ENCODE measurements at places on chromosomes 1 and 21. TPM values are rescaled to one million over a fixed set of nuclear protein-coding genes. Genes with fewer than 3 reads are reported as not detected.
A peak's percentile ranks its signal among the peaks of the same experiment; 100 is the strongest.

- no peaks in the 10 kb centered on the region for H3K27me3 ChIP-seq
- no peak for DNase-seq
- no peak overlapping the region for H3K4me3 ChIP-seq
- H3K4me1 ChIP-seq, result no peaks in the 10 kb centered on the region
- H3K27ac ChIP-seq, result peak overlapping the region; percentile 3
These were observed 16.9 kb upstream of the PWP2 start for GRCh38 chr21:44090325-44090724.

DNA sequence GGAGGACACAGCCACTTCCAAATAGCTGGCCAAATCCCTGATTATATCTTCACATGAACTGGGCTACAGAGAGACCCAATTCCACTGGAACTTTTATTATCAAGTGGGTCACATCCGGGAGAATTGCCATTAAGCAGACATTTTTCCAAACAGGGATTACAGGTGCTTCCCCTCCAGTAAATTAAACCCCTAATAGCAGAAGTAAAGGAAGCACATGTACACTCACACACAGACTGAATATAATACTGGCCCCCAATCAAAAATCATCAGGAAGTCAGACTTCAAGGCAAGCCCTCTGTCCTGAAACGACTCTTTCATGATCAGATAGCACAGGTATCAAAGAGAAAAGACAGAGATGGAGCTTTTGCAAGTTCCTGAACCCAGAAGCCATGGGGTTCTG lies 118.6 kb upstream of the PPP2R5A start:
- no peaks in the 10 kb centered on the region for H3K27me3 ChIP-seq
- no peak overlapping the region for H3K4me3 ChIP-seq
- DNase-seq, result no peak
- H3K4me1 ChIP-seq, result no peaks in the 10 kb centered on the region

DNA sequence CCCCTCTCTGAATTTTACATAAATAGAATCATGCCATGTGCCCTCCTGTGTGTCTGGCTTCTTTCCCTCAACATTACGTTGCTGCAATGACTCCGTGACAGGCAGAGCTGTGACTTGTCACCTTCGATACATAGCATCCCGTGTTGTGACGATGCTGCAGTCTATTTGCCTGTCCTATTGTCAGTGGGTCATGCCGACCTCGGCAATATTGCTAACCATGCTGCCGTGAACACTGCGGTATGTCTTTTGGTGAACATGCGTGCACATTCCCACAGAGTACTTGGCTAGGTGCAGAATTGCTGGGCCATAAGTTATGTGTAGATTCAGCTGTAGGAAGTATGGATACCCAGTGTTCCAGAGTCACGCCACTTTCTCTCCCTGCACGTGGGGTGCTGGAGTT lies 36.3 kb upstream of the TTC34 start:
- no peaks in the 10 kb centered on the region for H3K27me3 ChIP-seq
- peaks cover 1% of the 10 kb centered on the region for H3K36me3 ChIP-seq
- H3K4me1 ChIP-seq, result no peaks in the 10 kb centered on the region

DNA sequence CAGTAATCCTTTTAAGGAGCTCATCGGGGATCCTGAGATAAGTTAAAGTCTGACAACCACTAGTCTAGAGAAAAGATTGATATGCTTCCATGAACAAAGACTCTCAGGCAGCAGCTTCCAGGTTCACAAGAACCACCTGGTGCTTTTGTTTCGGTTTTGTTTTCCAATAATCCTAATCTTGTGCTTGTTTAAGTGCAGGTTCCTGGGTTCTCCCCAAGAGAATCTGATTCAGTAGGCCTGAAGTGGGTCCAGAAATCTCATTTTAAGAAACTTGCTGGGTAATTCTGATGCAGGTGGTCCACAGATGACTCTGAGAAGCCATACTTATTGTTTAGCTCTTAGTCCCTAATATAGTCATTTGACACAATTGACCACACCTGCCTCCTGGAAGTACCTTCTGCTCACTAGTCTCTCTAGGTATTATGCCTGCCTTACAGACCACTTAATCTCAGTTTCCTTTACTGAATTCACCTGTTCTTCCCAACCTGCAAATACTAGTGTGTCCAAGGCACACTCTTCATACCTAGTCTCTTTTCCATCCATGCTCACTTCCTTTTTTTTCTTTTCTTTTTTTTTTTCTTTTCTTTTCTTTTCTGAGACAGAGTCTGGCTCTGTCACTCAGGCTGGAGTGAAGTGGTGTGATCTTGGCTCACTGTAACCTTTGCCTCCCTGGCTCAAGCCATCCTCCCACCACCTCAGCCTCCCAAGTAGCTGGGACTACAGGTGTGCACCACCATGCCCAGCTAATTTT lies 20.5 kb upstream of the FRRS1 start:
- no peaks in the 10 kb centered on the region for H3K4me1 ChIP-seq
- no peak overlapping the region for H3K4me3 ChIP-seq
- no peak overlapping the region for H3K27ac ChIP-seq
- no peaks in the 10 kb centered on the region for H3K36me3 ChIP-seq
- H3K27me3 ChIP-seq, result no peaks in the 10 kb centered on the region

- H3K4me3 ChIP-seq, result no peak overlapping the region
- H3K4me1 ChIP-seq, result peaks cover 3% of the 10 kb centered on the region
These were observed 20.9 kb downstream of the S1PR1 start for GRCh38 chr1:101257500-101258325.

The IGSF3 gene
- total RNA-seq, result 41.5 TPM

DNA sequence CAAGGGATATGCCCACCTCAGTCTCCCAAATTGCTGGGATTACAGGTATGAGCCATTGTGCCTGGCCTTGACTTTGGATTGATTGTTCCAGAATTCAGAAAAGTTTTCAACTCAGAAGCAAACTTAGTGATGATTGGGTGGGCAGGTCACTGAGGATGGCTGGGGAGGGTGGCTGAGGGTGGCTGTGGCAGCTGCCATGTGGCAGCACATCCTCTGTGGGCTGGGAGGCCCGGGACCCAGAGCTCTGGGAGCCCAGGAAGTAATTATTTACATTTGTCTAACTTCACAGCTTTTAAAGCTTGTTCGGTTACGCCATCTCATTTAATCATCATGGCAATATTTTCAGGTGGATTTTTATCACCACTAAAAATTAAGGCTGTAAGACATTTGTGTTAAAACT lies 76.1 kb downstream of the SCCPDH start:
- no peak overlapping the region for H3K27ac ChIP-seq
- peaks cover 4% of the 10 kb centered on the region for H3K27me3 ChIP-seq
- no peak overlapping the region for H3K4me3 ChIP-seq
- H3K4me1 ChIP-seq, result peaks cover 21% of the 10 kb centered on the region
- peaks cover 1% of the 10 kb centered on the region for H3K36me3 ChIP-seq
- DNase-seq, result no peak

DNA sequence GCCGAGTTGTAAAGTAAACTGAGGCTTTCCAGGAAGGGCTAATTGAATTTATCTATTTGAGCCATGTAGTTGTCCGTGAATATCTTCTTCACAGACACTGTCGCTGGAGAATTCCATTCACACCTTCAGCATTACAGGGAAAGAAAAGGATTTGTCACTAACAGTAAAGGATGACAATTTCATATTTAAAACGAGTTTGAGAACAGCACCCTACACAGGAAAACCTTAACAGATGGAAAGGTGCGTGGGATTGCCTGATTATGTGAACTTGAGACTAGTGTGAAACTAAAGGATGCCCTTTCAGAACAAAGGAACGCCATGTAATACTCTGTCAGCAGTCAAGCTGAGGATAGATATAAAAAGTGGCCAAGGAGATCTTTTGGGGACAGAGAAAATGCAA lies 492.5 kb upstream of the ADGRL2 start:
- no peak for DNase-seq
- no peak overlapping the region for H3K4me3 ChIP-seq
- peaks cover 5% of the 10 kb centered on the region for H3K4me1 ChIP-seq
- H3K27me3 ChIP-seq, result peaks cover 23% of the 10 kb centered on the region
- no peak overlapping the region for H3K27ac ChIP-seq

The HLCS gene
- total RNA-seq, result 34.3 TPM

GRCh38 chr1:167145965-167146364 lies 52.1 kb downstream of the STYXL2 start:
- no peaks in the 10 kb centered on the region for H3K27me3 ChIP-seq
- H3K27ac ChIP-seq, result no peak overlapping the region
- H3K4me1 ChIP-seq, result no peaks in the 10 kb centered on the region

GRCh38 chr1:58123051-58123450 lies 423.5 kb downstream of the OMA1 start:
- no peak overlapping the region for H3K4me3 ChIP-seq
- no peaks in the 10 kb centered on the region for H3K27me3 ChIP-seq
- H3K27ac ChIP-seq, result no peak overlapping the region
- no peaks in the 10 kb centered on the region for H3K4me1 ChIP-seq

The MYBPH gene
- not detected for total RNA-seq

DNA sequence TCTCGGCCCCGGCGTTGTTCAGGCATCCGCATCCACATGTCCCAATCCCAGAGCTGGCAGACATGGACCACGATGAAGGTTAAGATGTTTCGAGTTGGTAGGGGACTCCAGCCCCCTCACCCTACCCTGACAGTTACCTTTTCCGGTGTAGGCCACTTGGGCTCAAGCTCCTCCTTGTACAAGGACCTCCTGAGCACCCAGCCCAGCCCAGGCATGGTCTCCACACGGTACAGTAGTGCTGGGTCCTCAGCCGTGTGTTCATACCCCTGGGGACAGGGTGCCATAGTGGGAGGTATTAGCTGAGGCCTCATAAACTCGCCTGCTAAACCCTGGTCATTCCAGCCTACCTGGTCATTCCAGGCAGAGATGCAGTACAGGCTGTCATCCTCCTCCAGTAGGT lies 6.1 kb downstream of the POMGNT1 start:
- H3K36me3 ChIP-seq, result peaks cover 8% of the 10 kb centered on the region
- H3K4me3 ChIP-seq, result no peak overlapping the region
- H3K4me1 ChIP-seq, result peaks cover 2% of the 10 kb centered on the region

The CD1B gene
- total RNA-seq, result not detected

- no peak for DNase-seq
- no peaks in the 10 kb centered on the region for H3K4me1 ChIP-seq
- H3K27ac ChIP-seq, result no peak overlapping the region
- no peaks in the 10 kb centered on the region for H3K36me3 ChIP-seq
- no peaks in the 10 kb centered on the region for H3K27me3 ChIP-seq
These were observed 1091.5 kb upstream of the B3GALT2 start for GRCh38 chr1:194277927-194278326.

DNA sequence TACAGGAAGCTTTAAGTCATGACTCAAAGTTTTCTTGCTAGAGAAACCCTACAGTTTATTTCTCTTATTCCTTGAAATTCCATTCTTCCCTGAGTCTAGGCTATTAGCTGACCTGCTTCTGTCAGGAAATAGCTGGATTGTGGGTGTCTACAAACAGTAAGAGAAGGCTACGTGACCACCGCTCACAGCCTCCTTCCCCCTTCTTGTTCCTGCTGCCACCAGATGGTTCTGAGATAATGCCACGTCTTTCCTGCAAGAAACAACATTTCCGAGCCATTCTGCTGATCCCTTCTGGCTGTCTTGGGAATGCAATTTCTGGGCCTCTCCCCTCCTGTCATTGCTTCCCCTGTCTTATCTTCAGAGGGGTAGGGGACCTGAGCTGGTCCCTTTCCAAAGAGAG lies 128.9 kb upstream of the SGIP1 start:
- DNase-seq, result no peak
- H3K36me3 ChIP-seq, result no peaks in the 10 kb centered on the region

The PODN gene
- 0.38 TPM for total RNA-seq

DNA sequence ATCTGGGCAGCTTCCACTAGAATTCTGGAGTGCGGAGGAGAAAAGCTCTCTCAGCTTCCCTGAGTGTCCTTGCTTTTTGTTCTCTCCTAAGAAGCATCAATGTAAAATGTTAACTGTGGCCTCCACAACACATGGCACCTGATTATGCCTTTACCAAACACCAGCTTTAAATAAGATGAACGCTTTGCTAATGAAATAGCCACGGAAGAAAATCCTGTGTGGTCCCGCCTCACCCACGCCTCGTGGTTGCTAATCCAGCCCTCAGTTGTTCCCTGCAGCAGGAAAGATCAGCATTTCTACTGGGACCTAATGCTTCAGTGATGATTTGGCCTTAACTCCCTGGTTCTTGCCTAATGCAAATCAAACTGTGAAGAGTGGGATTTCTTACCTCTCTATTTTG lies 1.8 kb upstream of the ERG start:
- H3K4me3 ChIP-seq, result no peak overlapping the region
- no peaks in the 10 kb centered on the region for H3K36me3 ChIP-seq
- no peaks in the 10 kb centered on the region for H3K4me1 ChIP-seq

DNA sequence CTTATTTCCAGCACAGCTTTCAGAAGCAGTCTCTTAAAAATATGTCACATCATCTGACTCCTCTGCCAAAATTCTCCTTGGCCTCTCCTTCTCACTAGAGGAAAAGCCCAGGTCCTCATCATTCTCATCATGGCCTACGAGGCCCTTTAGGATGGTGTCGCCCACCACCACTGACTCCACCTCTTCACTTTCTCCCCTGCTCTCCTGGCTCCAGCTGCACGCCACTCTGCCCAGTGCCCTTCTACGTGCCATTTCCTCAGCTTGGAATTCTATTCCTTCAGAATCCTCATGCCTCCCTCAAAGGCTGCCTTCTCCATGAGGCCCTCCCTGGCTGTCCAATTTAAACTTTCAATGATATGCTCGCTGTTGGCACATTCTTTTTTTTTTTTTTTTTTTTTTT lies 25.3 kb upstream of the BTG2 start:
- H3K4me3 ChIP-seq, result no peak overlapping the region
- H3K27ac ChIP-seq, result no peak overlapping the region
- H3K27me3 ChIP-seq, result no peaks in the 10 kb centered on the region
- peaks cover 55% of the 10 kb centered on the region for H3K4me1 ChIP-seq

DNA sequence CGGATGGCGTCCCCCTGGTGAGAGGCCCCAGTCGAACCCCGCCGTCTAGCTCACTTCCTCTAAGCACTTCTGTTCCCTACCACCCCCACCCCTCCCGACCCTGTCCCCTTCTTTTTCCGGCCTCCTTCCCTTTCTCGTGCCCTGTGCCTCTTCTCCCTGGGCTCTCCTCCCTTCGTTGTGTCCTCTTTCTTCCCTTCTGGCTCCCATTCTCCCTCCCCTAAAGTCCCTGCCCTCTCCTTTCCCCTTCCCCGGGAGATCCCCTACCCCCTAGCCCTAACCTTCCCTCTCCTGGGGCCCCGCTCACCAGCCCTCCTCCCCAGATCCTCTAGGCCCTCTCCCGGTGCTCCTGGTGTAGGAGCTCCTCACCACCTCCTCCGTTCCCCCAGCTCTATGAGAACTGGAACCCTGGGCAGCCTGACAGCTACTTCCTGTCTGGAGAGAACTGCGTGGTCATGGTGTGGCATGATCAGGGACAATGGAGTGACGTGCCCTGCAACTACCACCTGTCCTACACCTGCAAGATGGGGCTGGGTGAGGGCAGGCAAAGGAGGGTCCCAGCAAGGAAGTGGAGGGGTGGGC lies 15.9 kb downstream of the BCAN start:
- peaks cover 68% of the 10 kb centered on the region for H3K27me3 ChIP-seq
- no peaks in the 10 kb centered on the region for H3K36me3 ChIP-seq
- H3K27ac ChIP-seq, result no peak overlapping the region
- no peak overlapping the region for H3K4me3 ChIP-seq
- no peak for DNase-seq

The LCE3E gene
- total RNA-seq, result not detected

GRCh38 chr1:248821101-248821500 lies 4.6 kb downstream of the SH3BP5L start:
- no peak overlapping the region for H3K4me3 ChIP-seq

The S100A7 gene
- not detected for total RNA-seq
